PC-3 (cell line): ENCODE measurements at places on chromosomes 1 and 21. TPM values are rescaled to one million over a fixed set of nuclear protein-coding genes. Genes with fewer than 3 reads are reported as not detected.

SYPL2 gene
- not detected in 2 replicates for total RNA-seq

EVI5 gene
- 38.2 and 65.5 TPM in 2 replicates for total RNA-seq

- H3K36me3 ChIP-seq = no peaks in the 10 kb centered on the region
- H3K27ac ChIP-seq = no peak overlapping the region
- DNase-seq = no peak
- H3K4me1 ChIP-seq = peaks cover 16% of the 10 kb centered on the region
- H3K4me3 ChIP-seq = no peak overlapping the region
Observed at GRCh38 chr1:54371038-54371941, 34.9 kb downstream of the SSBP3 start.

GRCh38 chr21:33362044-33362555 is 37.3 kb downstream of the IFNAR1 start:
- no peaks in the 10 kb centered on the region for H3K27me3 ChIP-seq
- peaks cover 6% of the 10 kb centered on the region; the same call in 1 of the 2 replicates for H3K36me3 ChIP-seq
- peak overlapping the region; percentile 32 for H3K4me3 ChIP-seq
- peak; percentile 36 for DNase-seq
- peak overlapping the region; percentile 68 for H3K27ac ChIP-seq

GRCh38 chr1:5611851-5612250 is 380.4 kb downstream of the NPHP4 start:
- DNase-seq = peak; percentile 31
- H3K27ac ChIP-seq = no peak overlapping the region
- peaks cover 30% of the 10 kb centered on the region for H3K27me3 ChIP-seq
- no peaks in the 10 kb centered on the region for H3K4me1 ChIP-seq
- H3K4me3 ChIP-seq = no peak overlapping the region
- H3K36me3 ChIP-seq = no peaks in the 10 kb centered on the region

POGZ gene
- total RNA-seq = 30.5 and 77.9 TPM in 2 replicates
